ENCODE measurements at places on chromosomes 5 and 9.

- DNase-seq: no peak
Measured at GRCh38 chr5:168819004-168819621, 239.9 kb upstream of the PANK3 start.

- peak; percentile 35 for DNase-seq
Measured at GRCh38 chr9:88322906-88323566, 65.2 kb upstream of the SPIN1 start.

DNA sequence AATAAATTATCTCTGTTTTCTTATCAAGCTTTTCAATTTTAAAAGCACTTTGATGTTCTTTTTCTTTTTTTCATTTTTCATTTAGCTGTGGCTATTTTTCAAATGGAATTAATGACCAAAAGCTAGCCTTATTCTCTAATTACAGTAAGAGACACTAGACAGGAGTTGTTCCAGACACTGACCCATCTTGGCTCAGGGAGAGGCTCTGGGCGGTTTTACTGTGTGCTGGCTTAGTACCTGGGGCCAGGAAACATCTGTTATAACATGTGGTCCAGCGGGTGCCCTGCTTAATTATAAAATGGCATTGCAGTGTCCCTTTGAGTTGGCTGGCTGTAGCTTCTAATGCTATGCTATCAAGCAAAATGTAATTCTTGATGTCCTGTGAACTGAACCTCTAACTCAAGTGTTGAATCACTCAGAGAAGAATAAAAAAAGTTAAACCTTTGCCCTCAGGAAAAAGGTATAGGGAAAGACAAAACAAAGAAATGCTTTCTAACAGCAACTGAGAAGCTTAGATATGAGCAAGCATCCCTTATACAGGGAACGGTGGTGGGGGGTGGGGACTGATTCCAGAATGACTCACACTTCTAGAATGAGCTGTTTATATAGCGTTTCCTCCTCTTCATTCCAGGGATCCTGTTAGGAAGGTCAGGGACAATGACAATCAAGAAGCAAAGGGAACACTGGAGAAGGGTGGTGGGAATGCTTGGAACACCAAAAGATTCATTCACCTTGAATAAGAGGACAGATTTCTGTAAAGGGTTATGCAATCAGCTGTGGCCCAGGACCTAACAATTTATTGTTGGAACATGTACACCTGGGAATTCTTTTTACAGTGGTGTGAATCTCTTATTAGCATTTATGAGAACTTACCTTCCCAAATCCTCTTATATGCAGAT is 58.7 kb upstream of the NFIB start:
- DNase-seq: peak; percentile 76

- DNase-seq: peak; percentile 51
Measured at GRCh38 chr9:13568841-13569601, 289.5 kb upstream of the MPDZ start.

DNA sequence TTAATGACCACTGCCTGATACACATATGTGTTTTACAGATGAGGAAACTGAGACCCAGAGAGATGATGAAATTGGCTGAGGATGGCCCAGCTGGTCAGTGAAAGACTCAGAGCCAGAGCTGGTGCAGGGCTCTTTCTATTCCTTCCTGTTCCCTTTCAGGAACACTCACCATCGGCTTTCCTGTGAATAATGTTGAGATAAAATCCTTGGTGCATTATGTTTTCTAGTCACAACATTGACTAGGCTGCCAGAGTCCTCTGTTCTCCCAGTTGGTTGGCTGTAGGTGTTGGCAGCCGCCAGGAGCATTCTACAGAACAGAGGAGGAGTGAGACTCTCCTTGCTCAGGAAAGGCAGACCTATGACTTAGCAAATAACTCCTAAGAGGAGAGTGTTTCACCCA is 14.8 kb downstream of the TGFBI start:
- peak; percentile 3 for DNase-seq

DNA sequence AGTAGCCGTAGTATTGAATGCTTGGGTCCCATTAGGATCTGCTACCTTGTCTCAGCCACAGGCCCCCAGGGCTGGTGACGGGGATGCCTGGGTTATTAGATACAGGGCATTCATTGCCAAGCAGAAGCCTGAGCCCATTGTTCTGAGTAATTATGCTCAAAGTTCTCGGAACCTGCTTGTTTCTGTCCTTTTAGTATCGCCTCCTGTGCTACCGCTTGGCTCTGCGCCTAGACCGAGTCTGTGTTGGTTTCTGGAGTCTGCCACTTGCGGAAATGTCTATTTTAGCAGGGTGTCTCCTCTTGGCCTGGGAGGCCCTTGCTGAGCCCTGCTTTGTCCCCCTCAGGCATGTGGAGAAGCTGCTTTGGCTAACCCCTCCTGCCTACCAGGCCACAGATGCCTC is 506.1 kb downstream of the BNC2 start:
- peak; percentile 26 for DNase-seq

- DNase-seq: peak; percentile 23
Measured at GRCh38 chr9:136851941-136852663, at the start of gene MAMDC4. MAMDC4 (plus strand) TSS chr9:136852346; CDS start chr9:136852417, 71 bp downstream.

GRCh38 chr5:83503662-83504061 is 32.1 kb downstream of the VCAN start:
- no peak for DNase-seq

DNA sequence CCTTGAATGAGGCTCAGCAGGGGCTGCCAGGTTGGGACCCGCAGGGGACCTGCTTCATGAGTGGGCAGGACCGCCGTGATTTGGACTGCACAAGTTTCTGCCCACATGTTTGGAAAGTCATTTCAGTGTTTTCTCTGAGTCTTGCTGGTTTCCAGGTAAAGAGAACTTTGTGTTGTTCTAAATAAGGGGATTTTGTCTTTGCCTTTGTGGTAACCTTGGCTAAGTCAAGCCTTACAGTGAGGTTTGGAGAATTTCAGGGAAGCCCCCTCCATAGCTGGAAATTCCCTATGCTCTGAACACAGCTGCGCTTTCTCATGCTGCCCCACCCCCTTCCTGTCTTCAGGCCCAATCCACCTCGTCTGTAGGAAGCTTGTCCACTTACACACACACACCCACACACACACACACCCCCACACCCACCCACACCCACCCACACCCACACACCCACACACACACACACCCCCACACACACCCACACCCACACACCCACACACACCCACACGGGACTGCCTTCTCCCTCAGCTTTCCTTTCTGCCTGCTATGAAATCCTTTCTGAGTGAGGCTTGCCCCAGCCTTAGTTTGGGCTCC is 270.1 kb downstream of the HSPA4 start:
- DNase-seq: no peak

DNA sequence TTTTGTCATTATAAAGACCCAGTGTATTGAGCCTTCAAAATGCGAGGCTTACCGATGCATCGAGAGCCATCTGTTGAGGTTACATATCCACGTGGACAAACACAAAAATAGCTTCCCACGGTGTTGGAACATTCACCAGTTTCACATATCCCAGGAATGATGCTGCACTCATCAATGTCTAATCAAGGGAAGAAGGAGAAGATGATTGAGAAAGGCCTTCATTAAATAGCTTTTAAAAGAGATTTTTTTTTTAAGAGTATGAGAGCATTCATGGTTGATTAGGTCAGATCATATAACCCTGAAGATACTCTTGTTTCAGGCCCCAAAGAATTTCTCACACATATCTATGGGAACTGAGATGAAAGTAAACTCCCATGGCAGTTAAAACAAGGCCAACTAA is 129.4 kb downstream of the FBN2 start:
- DNase-seq: no peak

- DNase-seq: no peak
Measured at GRCh38 chr5:135218790-135219568, 180.1 kb downstream of the MACROH2A1 start.

GRCh38 chr9:123960366-123960765 is 30.4 kb upstream of the DENND1A start:
- no peak for DNase-seq

GRCh38 chr5:43874772-43875171 is 271.8 kb downstream of the NNT start:
- no peak for DNase-seq

DNA sequence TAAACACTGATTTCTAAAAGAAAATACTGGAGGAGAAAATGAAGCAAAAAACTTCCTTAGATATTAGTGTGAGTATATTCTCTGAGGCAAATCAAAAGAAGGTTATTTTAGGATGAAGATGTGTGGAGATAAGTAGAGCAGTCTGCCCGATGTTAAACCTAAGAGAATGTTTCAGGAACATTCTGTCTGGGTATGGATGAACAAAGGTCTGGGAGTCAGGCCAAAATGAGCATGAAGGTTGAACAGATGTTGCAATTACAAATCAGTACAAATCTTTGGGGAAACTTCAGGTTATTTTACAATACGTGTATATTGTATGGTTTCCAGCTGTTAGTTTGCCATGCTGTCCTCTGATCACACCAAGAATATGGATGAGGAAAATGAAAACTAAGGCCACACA is 14.4 kb upstream of the CEP78 start:
- no peak for DNase-seq

GRCh38 chr9:92058723-92059444 is 56.3 kb downstream of the SPTLC1 start:
- no peak for DNase-seq

GRCh38 chr9:128390813-128391711 is 19.9 kb downstream of the URM1 start:
- no peak for DNase-seq

- no peak for DNase-seq
Measured at GRCh38 chr5:36658038-36658756, 51.8 kb downstream of the SLC1A3 start.

GRCh38 chr9:125844611-125845010 is 97.4 kb downstream of the PBX3 start:
- DNase-seq: no peak

- no peak for DNase-seq
Measured at GRCh38 chr5:95080441-95080840, 204.5 kb downstream of the MCTP1 start.

DNA sequence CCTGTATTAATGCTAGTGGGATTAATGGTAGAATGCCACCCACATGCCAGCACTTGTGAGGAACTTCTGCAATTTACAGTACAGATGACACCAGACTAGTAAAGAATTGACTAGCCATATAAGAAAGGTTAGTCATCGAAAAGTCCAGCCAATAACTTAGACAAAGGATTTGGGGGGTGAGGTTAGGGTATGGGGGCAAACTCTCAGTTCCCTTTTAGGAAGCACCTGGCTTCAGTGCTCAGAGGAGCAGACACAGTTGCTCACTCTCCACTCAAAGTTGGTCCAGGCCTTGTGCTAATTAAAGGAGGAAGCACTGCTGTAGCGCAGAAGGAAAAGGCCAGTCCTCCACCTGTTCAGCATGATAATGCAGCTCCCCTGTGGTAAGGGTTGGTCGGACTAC is 25.2 kb downstream of the TGFBR1 start:
- DNase-seq: no peak

DNA sequence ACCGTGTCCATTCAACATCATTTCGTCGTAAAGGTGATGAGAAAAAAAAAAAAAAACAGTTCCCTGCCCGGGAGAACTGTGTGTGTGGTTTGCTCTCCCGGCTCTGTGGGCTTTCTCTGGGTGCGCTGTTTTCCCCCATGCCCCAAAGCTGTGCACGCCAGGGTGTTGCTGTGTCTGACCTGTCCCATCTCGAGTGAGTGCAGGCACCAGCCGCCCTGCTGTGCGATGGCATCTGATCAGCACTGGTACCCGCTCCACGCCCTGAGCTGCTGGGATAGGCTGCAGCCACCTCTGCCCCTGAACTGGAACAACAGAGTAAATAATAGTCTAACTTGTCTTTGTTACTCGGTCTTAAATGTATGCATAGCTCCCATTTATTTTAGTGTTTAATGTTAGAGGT is 33.3 kb downstream of the CEP72 start:
- DNase-seq: no peak

DNA sequence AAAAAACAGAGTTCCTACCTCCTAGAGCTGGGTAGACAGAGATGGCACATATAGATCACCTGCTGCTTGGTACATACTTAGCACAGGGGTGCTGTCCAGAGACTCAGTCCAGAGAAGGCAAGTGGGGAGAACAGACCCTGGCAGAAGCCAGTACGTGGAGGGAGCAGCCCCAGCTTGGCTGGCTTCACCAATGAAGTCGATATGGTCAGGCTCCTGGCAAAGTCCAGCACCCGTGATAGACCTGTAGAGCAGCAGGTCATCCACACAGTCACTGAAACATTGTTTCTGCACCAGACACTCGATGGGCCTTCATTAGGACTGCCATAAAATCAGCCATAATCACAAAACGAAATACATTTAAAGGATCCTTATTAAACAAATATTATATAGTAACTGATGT is 45.8 kb downstream of the WHRN start:
- no peak for DNase-seq

- no peak for DNase-seq
Measured at GRCh38 chr9:21906881-21907280, 87.3 kb downstream of the CDKN2A start.

GRCh38 chr5:132428484-132429462 is 59.3 kb downstream of the SLC22A5 start:
- no peak for DNase-seq

GRCh38 chr9:76490249-76490990 is 31.4 kb downstream of the GCNT1 start:
- no peak for DNase-seq

DNA sequence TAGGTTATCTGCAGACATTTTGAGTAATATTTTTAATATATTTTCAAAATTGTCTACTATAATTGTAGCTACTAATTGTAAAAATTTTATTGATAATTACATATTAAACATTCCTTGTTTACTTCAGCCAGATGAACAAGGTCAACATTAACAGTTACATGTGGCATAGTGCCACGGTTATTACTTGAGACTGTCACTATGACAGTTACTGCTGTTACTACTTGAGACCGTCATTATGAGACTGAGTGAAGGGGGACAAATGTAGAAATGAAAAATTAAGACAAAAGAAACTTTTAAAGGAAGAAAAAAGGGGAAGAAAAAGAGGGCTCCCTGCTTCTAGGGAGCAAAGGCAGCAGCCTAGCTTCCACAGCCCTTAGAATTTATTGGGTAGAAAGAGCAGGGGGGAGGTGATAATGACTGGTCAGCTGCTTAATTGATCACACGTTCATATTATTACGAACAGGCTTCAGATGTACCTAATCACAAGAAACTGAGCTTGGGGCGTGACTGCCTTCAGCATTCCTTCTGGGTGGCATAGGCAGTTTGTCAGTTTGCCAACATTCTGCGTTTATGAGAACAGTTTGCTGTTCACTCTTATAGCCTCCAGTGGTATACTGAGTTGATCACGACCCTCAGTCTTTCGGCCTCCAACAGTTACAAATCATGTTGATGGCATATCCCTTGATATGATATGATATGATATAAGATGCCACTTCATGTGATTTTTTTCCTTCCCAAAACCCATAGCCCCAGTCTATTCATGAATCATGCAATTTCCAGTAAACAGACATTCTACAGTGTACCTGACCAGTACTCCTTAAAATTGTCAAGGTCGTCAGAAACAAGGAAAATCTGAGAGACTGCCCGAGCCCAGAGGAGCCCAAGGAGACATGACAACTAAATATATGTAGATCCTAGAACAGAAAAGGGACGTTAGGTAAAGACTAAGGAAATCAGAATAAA is 13.1 kb downstream of the MARCHF6 start:
- DNase-seq: no peak

Data from left hindlimb (tissue), 1 donor.